ENCODE measurements at places on chromosomes 12 and 14.

DNA sequence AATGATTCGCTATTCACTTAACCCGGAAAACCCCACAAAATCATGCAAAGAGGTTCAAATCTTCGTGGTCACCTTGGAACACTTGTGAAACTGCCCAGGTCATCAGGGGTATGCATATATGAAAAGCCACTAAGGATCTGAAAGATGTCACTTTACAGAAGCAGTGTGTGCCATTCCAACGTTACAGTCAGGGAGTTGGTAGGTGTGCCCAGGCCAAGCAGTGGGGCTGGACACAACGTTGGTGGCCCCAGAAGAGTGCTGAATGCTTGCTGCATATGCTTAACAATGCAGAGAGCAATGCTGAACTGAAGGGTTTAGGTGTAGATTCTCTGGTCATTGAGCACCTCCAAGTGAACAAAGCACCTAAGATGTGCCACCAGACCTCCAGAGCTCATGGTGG, 51.1 kb upstream of the EIF5 start:
- DNase-seq: no peak

DNA sequence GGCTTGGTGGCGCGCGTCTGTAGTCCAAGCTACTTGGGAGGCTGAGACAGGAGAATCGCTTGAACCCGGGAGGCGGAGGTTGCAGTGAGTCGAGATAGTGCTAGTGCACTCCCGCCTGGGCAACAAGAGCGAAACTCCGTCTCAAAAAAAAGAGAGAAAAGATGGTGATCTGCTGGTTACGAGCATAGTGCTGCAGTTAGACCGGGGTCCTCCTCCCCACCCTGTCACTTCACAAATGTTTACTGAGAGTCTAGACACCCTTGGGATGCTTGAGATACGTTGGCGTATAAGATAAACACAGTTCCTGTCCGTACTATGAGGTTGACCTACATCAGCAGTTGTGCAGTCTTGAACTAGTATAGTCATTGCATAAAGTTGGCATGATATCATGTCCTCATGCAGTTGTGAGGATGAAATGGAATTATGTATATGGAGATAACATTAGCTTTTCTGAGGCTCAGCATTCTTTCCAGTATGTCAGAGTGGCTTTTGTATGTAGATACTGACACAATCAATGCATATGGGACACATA, 787 bp downstream of the ACAD10 start:
- DNase-seq: no peak

DNA sequence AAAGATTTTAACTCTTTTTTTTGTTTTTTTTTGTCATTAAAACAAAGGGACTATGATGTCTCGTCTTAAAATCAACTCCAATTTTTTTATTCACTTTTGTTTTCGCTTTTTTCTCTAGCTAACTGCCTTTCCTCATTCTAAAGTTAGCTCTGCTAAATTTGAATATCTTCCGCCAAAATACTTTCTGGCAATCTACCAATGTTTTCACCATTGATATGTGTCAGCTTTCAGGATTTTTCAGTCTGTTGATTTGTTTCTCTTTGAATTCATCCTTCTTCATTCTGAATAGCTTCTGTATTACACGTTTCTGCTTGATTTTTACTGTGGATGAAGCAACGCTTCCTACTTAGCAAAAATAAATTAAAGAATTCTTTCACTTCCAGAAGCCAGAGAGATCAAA, 38.7 kb upstream of the NOVA1 start:
- no peak for DNase-seq

- DNase-seq: no peak
Measured at GRCh38 chr12:78864870-78865463, 393 bp downstream of the SYT1 start.

DNA sequence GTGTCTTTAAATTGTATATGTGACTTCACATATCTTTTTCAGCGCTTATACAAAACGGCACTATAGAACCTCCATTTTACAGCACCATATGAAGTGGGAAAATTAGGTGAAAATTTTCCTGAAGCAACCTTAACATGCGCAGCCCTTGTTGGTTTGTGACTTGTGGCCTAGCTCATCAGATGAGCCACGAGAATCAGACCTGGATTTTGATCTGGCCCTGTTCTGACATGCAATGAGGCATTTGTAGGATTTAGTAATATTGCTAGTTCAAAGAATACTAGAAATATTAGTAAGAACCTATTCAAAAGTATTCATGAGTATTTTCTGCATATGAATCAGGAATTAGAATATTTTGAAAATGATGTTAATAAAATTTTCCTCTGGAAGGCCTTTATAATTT, 2.9 kb downstream of the CDKN1B start:
- DNase-seq: no peak

GRCh38 chr12:53051058-53051880, 1.4 kb downstream of the TNS2 start:
- DNase-seq: peak; percentile 48

- no peak for DNase-seq
Measured at GRCh38 chr14:102778338-102779083, 1.3 kb downstream of the TRAF3 start.

GRCh38 chr12:34297790-34298164, 275.5 kb downstream of the ALG10 start:
- no peak for DNase-seq

- no peak for DNase-seq
Measured at GRCh38 chr14:91216731-91217226, 27.7 kb downstream of the GPR68 start.

DNA sequence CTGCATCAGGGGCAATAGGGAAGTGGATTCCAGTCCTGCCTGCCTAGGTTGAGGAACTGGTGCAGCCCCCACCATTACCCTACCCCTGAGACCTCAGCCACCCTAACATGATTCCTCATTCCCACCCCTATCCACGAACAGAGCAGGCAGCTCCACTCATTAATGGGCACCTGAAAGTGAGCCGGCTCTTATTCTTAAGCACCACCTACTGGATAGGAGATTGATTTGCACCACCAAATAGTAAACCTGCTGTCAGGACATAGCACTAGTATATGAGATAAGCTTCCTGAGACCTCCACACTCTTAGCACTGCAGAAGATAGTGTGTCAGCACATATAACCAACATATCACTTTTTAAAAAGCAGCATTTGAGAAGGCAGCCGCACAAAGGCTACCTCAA, 573.2 kb downstream of the SOX5 start:
- DNase-seq: peak; percentile 4

DNA sequence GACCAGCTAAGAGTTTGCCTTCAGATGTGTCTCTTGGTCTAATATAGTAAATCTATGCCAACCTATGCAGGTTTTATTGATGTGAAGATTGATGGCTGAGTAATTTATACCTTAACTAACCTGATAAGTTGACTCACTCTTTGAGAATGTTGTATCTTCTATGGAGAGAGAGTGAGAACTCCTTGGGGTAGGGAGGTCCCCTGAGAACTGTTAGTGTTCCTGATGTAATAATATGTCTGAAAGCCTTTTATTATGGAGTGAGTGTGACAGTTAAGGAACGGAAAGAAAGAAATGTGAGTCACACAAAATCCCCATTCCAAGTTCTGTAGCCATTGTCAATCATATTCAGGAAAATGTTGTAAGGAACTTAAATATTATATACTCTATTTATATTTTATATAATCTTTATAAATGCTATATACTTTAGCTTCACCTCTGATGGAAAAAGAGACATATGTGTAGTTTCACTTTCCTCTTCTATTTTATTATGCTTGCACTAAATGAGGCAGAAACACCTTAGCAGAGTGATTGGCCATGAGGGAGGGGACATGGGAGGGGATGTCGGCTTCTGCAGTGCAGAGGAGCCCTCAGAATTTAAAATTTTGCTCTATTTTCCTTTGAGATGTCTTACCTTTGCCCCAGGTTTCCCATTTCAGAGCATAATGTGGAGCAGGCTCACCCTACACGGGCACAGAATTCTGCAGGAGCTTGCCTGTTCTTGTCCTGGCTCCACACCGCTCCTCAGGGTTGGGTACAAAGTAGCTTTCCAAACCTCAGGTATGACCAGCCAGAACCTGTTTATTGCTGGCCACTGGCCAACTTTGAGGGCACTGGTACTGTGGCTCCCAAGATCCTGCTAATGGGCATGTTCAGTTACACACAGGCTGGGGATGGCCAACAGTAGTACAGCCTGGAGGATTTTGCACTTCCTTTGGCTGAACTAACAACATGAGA, 57.7 kb downstream of the ARF6 start:
- no peak for DNase-seq

DNA sequence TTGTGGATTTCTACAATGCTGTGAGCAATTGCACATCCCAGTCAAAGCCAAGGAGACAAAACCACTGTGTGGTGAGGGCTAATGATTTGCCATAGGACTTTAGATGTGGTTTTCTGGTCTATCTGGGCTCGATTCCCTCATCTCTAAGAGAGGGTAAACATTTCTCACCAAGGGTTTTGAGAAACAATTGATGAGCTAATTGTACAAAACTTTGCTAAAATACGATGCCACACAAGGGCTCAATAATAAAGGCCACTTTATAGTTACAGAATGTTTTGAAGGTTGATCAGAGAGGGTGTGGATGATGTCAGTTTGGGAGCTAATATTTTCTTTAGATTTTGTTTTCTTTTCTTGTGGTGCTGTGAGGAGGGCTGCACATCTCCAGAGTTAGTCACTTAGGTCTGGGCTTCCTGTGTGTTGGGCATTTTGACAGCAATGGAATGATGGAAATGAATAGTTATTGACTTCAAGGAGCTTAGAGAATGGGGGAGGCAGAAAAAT, 60.8 kb upstream of the SLC38A4 start:
- DNase-seq: no peak

- DNase-seq: no peak
Measured at GRCh38 chr12:58888131-58888783, 32.0 kb downstream of the LRIG3 start.

DNA sequence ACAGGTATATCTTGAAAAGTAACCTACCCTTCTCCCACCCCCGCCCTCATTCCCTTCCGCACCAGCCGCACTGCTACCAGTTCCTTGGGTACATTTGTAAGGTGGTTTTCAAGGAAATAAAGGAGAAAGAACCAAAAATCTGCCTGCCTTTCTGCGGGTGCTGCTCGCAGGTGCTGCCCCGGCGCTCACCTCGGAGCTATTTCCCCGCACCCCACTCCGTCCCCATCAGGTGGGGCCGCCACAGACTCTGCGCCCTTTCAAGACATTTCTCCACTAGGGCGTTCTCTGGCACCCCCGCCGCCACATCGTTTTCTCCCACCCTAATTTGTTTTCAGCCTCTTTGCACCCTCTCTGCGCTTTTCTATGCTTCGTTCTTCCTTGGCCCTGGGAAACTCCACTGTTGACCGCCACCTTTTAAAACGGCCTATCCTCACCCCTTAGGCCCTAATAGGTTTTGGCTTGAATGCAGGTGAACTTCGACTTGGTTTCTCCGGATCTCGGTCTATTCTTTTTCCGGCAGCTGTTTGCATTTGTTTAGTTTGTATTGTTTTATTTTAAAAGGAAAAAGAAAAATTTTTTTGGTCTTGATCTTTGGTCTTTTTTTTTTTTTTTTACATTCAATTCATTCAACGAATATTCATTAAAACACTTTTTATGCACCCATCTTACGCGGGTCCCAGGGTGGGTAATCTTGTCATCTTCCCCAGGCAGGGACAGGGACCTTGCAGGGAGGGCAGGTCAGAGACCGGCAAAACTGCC, 3.0 kb downstream of the VSX2 start:
- no peak for DNase-seq

- DNase-seq: peak; percentile 48
Measured at GRCh38 chr12:66240096-66240820, 51.2 kb downstream of the IRAK3 start.

DNA sequence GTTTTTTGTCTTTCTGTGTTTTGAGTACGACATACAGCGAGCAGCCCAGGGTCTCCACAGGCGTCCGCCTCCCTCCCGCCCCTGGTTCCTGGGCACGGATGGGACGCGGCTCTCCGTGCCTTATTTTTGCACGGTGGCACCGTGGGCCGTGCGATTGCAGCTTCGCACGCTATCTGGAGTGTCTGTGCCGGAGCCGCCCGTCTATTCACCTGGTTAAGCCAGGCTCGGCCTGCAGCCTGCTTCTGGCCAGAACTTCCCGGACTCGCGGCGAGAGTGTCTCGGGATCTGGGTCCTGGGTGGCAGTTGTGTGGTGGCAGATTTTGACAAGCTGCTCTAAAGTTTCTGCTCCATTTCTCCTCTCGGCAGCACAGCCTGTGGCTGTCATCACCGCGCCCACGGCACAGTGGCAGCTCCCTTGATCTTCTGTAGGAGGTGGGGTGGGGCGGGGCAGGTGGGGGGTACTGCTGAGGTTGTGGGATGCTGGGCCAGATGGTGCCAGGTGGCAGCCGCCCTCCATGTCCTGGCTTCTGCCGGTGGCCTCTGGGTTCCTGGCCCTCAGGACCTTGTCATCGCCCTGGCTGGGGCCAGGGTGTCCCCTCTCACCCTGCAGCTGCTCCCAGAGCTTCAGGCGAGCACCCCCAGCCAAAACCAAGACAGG, 2.9 kb downstream of the MMP17 start:
- no peak for DNase-seq

GRCh38 chr12:66241061-66242043, 52.3 kb downstream of the IRAK3 start:
- no peak for DNase-seq

GRCh38 chr12:34400986-34401658, 378.8 kb downstream of the ALG10 start:
- no peak for DNase-seq

- no peak for DNase-seq
Measured at GRCh38 chr14:62947301-62947700, 98.0 kb downstream of the KCNH5 start.
